ENCODE measurements at places on chromosomes 6 and 20.

GRCh38 chr6:44966449-44967092 lies 361.6 kb upstream of the RUNX2 start:
- DNase-seq, result no peak

- DNase-seq, result no peak
These were observed 80.7 kb downstream of the OLIG3 start for GRCh38 chr6:137413482-137413881.

DNA sequence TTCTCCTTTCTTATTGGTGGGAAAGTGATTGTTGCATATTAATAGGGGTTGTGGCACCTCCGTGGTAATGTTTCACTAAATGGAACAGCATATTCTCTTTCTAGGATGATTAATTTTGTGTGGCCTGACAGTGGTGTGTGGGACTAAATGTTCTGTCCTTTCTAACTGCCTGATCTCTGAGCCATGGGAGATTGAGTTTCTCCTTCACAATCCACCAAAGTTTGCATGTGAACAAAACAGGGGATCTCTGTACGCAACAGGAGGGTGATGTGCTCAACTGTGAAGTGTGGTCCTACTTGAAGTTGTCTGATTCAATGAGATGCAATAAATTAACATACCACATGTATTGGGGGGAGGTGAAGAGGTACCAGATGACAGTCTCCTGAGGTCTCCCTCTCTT lies 19.3 kb downstream of the BCAS1 start:
- no peak for DNase-seq

GRCh38 chr6:161458201-161458951 lies 184.5 kb upstream of the AGPAT4 start:
- no peak for DNase-seq

GRCh38 chr6:16754274-16754673 lies 7.0 kb downstream of the ATXN1 start:
- DNase-seq, result no peak

GRCh38 chr6:41476401-41476800 lies 69.8 kb upstream of the FOXP4 start:
- DNase-seq, result no peak

All from NCI-H2107 (cell line).